ENCODE measurements at places on chromosomes 2 and 18.

DNA sequence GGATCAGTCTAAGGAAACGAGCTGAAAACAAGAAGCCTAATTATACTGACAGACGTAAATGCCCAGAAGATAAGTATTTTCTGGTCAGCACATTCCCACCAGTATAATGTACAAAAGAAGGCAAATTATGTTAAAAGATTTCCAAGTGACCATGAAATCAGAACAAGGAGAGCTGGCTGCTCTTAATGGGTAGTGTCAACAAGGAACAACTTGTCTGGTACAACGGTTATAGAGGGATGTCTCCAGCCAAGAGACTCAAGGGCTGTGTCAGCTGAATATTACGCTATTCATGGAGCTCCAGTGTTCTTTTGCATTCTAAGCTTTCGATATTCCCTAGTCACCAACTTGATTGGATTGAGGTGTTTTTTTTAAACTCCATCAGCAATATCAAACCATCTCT, 8.6 kb upstream of the L3MBTL4 start:
- no peak for DNase-seq

GRCh38 chr2:20115374-20115773, 63.9 kb upstream of the LAPTM4A start:
- no peak for DNase-seq

- DNase-seq: no peak
Observed at GRCh38 chr2:104888489-104889258, 34.8 kb downstream of the POU3F3 start.

GRCh38 chr2:121052521-121052920, 232.5 kb downstream of the TFCP2L1 start:
- DNase-seq: no peak

DNA sequence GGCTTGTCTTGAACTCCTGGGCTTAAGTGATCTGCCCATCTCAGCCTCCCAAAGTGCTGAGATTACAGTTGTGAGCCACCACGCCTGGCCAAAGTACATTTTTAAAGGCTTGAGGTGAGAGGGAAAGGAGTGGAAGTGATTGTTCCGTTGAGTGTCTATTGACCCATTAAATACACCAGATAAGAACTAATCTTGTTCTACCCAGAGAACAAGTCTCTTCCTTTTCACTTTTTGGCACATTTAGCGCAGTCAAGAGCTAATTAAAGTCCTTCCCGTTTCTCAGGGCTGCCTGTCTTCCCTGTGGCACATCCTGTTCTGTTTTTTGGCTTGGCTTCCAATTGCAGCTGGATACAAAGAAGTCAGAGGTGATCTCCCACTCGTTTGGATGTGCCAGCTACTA, 172.3 kb downstream of the ALPK2 start:
- DNase-seq: no peak

DNA sequence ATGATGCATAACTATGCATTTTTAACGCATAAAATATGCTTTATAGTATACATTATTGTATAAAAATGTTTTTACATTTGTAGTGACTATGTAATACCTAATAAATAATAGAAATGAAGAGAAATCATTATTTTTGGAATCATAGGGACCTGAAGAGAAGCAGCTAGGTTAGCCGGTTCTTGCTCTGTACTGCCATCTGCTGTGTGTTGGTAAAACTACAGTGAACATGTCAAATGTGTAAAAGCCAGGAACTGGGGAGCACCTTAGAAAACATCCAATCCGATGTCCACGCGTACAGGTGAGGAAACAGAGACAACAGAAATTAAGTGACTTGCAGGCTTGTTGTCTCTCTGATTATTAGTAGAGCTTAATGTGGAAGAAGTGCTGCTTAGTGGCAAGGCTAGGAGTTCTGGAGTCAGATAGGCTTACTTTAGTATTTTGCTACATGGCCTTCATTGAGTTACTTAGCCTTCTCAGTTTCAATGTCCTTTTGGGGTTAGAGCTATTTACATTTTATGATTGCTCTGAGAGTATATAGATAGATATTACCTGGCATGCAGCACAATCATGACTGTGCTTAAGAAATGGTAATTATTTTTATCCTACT, 386.5 kb downstream of the DLGAP1 start:
- no peak for DNase-seq

GRCh38 chr18:45978084-45978483, 11.0 kb upstream of the EPG5 start:
- no peak for DNase-seq

GRCh38 chr2:213125646-213126347, 25.6 kb downstream of the IKZF2 start:
- no peak for DNase-seq
